Renal cortical epithelial cell (primary cell): ENCODE measurements at places on chromosomes 11 and 22.

- no peak for DNase-seq
Measured at GRCh38 chr11:61554172-61554988, 26.5 kb downstream of the SYT7 start.

GRCh38 chr11:46553814-46554212 lies 40.0 kb downstream of the AMBRA1 start:
- no peak for DNase-seq

DNA sequence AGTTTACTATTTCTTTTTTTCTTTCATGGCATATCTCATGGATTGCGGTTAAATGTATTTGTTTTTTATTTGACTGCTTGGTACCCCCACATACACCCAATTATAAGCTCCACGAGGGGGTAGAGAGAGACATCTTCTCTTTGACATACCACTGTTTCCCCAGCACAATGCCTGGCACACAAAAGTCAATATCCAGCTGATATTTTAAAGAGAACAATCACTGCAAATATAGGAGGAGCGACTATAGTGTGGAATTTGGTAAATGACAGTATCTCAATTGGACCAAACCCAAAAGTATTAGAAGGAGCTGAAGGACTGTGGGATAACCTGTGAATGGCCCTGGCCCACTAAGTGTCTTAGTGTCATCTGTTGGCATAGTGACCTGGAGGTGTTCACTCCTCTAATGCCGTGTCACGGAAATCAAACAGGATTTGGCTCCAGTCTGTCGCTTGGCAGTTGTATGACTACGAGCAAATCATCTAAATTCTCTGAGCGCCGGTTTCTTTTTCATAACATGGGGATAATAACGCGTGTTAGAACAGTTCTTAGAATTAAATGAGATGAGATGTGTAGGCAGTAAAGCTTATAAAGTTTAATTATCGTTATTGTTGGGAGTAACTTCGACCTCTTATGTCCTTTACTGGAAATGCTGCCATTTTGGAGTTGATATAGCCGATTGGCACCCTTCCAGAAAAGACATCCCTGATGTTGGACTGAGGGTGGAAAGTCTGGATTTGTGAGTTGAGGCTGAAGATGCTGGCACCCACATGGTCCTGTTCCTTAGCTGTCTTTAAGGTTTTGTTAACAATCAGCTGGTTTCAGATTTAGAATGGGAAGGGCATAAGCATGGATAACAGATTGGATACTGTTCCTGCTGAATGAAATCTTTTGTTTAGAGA lies 144.5 kb downstream of the DBX1 start:
- DNase-seq = no peak

DNA sequence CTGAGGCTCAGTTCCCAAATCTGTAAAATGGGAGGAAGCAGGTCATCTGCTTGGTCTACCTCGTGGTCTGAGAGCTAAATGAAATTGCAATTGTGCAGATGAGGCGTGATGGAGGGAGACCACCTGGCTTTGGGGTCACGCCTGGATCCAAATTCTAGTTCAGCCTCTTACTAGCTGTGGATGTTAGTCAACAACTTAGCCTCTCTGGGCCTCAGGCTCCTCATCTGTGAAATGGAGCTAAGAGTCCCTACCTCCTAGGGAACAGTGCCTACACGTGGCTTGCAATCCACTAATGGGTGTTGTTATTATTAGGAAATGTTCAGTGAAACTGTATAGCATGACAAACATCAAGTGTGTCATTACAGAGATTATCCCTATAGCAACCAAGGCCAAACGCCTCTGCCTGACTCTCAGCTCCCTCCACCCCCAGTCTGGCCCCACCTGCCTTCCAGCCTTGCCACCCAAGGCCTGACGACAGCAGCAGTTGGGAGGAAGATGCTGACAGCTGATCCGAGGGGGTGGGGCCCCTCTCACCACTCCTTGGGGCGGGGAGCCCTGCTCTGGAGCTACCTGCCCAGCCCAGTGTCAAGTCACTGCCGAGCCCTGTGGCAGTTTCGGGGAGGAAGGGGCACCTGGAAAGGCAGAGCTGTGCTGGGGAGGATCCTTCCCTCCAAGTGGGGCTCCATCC lies 1.7 kb upstream of the RHOD start:
- peak; percentile 75 for DNase-seq
